ENCODE measurements at places on chromosomes 6 and 20. TPM values are rescaled to one million over a fixed set of nuclear protein-coding genes. Genes with fewer than 3 reads are reported as not detected.

DNA sequence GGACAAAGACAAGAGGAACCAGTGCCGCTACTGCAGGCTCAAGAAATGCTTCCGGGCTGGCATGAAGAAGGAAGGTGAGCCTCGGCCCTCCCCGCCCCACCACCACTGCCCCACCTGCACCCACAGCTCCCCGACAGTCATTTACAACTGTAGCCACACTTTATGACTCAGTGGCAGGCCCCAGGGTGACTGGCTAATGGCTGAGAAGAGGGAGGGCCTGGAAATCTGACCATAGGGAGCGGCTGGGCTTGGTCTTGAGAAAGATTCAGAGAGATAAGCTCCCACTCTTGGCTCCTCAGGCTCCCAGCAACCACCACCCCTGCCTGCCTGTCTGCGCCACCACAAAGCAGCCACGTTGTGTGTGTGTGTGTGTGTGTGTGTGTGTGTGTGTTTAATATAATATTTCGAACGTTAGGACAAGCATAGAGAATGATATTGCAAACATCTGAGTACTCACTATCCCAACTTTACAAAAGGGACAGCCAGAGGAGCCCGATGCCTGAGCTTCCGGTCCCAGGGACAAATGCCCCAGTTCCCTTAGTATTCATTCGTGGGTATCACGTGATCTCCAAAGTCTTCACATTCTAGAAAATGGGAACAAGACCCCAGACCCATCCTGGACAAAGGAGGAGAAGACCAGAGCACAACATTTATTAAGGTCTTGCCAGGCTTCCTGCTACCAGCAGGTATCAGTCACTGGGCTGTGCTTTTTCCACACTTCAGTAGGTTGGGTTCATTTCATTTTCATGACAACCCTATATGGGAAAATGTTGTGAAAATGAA is 52.1 kb downstream of the HNF4A start:
- no peak for DNase-seq

- no peak for DNase-seq
These were observed 479.4 kb upstream of the SLC35B3 start for GRCh38 chr6:8914700-8915099.

DNA sequence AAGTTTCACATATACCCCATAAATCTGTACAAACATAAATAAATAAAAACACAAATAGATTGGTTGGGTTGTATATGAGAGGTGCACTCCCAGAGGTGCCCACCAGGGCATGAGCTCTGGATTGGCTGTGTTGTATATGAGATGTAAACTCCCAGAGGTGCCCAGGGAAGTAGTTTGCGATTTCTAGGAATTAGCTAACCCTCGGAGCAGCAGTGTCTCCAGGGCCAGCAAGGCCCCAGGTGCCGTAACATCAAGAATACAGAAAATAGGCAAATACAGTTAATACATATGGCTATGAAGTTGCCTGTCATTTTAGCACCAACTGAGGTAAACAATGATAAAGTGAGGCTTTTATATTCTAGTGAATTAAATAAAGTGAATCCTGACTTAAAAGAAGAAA is 5.4 kb upstream of the GINM1 start:
- no peak for DNase-seq

DNA sequence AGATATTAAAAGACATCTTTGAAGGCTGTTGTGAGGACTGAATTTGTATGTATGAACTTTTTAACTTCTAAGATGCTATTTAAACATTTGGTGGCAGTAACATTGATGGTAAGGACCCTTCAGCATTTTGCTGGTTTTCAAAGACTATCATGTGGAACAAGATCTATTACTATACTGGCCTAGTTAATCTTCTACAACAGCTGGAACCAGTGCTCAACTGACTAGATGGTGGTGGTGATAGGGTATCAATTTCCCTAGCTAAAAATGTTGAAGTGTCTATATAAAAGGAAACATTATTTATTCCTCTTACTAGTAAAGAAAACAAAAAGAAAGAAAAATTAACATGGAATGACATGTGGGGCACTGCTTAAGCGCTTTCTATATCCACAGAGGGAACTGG is 195.7 kb downstream of the TASP1 start:
- DNase-seq, result no peak

TUBE1 gene
- 50.0 TPM for total RNA-seq

GGTLC1 gene
- not detected for total RNA-seq

EPHA7 gene
- 0.60 TPM for total RNA-seq

GRCh38 chr20:50138479-50139393 is 14.8 kb downstream of the PEDS1 start:
- no peak for DNase-seq

GFRAL gene
- not detected for total RNA-seq

GRCh38 chr20:47784599-47785310 is 526 bp downstream of the SULF2 start:
- DNase-seq, result peak; percentile 22

GRCh38 chr6:36302227-36302976 is 32.5 kb downstream of the PNPLA1 start:
- DNase-seq, result peak; percentile 99

GRCh38 chr6:157982102-157982562 is 469 bp downstream of the SYNJ2 start:
- no peak for DNase-seq

BTN1A1 gene
- total RNA-seq, result not detected

DNA sequence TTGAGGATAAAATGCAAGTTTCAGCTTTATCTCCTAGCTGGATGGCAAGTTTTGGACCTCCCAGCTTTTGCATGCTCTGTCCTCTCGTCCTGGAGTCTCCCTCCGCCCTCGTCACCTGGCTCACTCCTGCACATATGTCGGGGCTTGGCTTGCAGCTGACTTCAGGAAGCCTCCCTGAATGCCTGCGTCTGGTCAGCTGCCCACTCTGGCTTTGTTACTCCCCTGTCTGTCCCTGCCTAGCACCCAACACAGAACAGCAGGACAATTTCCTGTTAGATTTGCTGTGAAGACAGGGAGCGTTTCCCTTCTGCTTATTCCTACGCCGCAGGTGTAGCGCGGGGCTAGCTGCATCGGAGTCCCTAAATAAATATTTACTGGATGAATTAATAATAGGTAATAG is 5.4 kb downstream of the JPH2 start:
- DNase-seq, result no peak

SLC23A2 gene
- 30.6 TPM for total RNA-seq

GRCh38 chr20:31709939-31710338 is 12.7 kb downstream of the BCL2L1 start:
- no peak for DNase-seq

DNA sequence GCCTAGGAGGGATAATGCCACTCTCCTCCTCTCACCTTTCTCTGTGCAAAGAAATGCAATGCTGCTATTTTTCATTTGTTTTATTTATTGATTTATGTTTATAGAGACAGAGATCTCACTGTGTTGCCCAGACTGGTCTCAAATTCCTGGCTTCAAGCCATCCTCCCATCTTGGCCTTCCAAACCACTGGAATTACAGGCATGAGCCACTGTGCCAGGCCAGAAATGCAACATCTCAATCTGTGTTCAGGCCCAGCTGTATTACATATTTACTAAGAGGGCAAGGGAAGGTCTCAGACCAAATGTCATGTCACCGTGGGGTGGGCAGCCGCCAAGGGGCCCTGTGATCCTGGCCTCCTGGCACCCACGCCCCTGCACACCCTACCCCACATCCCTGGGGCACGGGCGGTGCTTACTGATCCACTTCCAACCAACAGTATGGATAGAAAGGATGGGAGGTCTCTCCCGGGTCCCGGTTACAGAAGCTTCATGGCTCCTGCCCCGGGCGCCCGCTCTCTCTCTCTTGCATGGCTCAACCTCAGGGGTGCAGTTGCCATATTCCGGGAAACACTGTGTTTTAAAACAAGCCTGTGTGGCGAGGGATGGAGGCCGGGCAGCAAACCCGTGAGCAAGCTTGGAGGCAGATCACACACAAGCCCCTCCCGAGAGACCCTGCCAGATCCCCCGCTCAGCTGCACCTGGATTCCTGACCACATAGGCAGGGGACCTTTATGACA is 111.8 kb downstream of the AGPAT4 start:
- DNase-seq, result no peak

CFB gene
- total RNA-seq, result 33.4 TPM

DNA sequence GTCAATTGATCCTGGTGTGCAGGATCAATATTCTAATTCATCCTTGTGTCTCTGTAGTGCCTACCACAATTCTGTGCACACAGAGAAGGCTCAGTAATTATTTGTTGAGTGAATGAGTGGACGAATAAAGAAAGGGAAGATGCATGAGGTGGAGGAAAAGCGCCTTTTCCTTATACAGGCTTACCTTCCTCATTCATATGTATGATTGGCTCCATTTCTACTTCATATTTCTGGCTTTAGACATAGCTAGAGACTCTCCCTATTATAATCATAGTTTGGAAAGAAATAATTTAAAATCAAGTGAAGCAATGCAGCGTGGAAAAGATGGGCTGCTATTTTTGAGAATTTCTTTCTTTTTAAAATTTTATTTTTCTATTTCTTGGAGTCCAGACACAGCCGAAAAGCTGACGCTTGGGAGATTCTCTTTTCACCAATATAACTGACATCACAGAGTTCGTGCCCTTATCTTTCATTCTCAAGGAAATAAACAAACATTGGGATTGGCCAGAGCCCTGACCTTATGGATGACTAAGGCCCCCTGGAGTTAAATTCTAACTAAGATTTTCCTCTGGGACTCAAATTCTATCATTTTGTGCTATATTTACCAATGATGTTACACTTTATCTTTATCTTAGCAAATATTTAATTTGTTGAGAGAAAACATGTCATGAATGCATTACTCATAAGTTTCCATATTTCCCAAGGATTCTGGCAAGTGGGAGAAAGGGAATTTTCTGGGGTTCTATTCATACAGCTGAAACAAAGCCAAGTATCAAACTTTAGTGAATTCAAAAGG is 48.1 kb downstream of the PRL start:
- no peak for DNase-seq

DNA sequence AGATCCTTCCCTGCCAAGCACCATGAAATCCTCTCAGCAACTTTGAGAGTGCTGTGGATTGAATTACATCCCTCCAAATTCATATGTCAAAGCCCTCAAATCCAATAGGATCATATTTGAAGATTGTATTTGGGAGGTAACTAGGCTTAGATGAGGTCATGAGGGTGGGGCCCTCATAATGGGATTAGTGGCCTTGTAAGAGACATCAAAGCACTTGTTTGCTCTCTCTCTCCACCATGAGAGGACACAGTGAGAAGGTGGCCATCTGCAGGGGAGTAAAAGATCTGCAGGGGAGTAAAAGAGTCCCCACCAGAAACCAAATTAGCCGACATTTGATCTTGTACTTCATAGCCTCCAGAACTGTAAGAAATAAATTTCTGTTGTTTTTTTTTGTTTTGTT is 298.2 kb downstream of the SAMD5 start:
- no peak for DNase-seq

DNA sequence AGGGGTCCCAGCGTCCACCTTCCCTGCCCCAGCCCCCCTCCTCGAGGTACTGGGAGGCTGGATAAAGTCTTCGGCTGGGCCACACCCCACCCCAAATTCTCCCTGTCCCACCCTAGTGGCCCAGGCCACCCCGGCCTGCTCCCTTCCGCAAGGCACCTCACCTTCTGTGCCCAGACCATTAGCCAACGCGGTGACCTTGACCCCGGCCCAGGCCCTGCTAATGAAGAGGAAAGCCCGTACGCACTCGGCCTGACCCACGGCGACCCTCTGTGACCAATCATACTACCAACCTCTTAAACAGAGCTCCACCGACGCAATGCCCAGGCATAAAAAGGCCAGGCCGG is 182 bp upstream of the OXT start:
- no peak for DNase-seq

Data from tibial nerve (tissue), 4 donors.